ENCODE measurements at places on chromosomes 16 and 17. TPM values are rescaled to one million over a fixed set of nuclear protein-coding genes. Genes with fewer than 3 reads are reported as not detected.

- DNase-seq: no peak
Measured at GRCh38 chr17:47998044-47998443, 27.1 kb downstream of the CDK5RAP3 start.

GRCh38 chr17:72760368-72760767 lies 332.1 kb downstream of the SLC39A11 start:
- no peak for DNase-seq

The CDH3 gene
- not detected for total RNA-seq

The WFDC1 gene
- total RNA-seq: not detected

GRCh38 chr17:68238871-68239253 lies 9.0 kb upstream of the AMZ2 start:
- no peak for DNase-seq

The CX3CL1 gene
- total RNA-seq: not detected

- peak; percentile 17 for DNase-seq
Measured at GRCh38 chr17:64148017-64148631, 18.2 kb upstream of the ERN1 start.

DNA sequence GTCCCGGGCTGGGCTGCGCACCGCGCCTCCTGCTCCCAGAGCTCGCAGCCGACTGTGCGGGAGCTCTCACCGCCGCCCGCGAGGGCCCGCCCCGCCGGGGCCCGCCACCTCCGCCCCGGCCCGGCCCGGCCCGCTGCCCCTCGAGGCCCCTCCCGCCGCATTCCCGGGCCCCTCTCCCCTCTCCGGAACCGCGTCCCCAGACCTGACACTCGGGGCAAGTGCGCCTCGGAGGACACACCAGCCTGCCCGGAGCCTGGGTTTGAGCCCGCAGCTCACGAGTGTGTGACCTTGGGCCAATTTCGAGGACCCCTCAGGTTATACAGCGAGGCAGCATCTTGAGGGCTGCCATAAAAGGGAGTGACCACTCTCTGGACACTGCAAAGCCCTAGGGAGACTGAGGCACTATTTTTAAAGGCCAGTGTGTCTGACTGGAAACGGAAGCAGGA lies 2.0 kb upstream of the GRIN2C start:
- DNase-seq: no peak

The WWOX gene
- total RNA-seq: 13.5 TPM

DNA sequence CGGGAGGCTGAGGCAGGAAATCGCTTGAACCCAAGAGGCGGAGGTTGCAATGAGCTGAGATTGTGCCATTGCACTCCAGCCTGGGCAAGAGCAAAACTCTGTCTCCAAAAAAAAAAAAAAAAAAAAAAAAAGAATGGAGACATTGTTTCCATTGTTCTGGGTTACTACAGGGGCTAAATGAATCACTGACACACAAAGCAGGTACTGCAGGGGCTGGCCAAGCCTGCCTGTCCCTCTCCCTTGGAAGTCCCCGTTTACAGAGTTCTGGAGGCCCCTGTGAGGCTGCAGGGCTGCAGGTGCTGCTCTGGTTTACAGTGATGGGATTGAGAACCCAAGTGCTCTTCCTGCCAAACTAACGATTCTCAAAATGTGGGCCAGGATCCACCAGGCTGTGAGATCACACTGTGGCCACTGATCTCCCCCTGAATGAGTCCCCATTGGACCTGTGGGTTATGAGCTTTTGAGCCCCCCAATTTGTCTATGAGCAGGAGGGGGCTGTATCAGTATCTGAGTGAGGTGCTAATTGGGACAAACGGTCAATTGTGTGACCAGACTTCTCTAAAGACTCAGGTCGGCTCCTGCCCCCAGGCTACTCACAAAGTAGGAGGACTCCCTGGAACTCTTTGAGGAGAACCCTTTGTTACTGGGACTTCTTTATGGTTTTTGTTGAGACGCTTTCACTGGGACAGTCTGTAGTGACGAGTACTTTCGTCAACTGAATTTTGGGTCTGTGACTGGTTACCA lies 39.0 kb downstream of the DNAH17 start:
- no peak for DNase-seq

- DNase-seq: peak; percentile 38
Measured at GRCh38 chr17:59369031-59369975, 37.8 kb downstream of the YPEL2 start.

The MYL4 gene
- 0.69 TPM for total RNA-seq

GRCh38 chr16:25297151-25297787 lies 39.6 kb upstream of the ZKSCAN2 start:
- DNase-seq: no peak

DNA sequence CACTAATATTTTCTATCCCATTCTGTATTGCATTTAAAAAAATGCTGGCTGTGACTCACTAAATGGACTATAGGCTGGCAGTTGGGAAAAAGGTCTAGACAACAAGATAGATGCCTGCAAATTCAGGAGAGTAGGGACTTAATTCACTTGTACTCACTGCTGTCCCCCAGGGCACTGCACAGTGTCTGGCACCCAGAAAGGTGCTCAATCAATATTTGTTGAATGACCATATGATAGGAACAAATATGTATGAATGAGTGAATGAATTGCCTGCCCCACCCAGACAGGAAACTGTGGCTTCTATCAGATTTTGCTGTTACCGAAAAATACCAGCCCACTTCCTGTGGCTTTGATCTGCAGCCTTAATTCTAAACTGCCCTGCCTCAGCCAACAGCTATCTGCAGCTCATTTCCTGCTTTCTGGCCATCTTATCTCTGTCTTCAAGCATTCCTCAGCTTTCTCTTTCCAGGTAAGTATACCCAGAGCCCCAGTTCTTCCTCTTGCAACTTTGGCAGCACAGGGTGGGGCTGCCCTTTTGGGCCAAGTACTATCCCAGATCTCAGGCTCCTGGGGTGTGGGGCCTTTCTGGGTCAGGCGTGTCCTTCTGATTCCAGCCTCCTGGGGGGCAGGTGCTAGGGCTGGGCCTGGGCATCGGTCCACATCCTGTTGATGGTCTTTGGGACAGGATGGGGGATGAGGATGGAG lies 15.3 kb upstream of the TNS4 start:
- DNase-seq: no peak

DNA sequence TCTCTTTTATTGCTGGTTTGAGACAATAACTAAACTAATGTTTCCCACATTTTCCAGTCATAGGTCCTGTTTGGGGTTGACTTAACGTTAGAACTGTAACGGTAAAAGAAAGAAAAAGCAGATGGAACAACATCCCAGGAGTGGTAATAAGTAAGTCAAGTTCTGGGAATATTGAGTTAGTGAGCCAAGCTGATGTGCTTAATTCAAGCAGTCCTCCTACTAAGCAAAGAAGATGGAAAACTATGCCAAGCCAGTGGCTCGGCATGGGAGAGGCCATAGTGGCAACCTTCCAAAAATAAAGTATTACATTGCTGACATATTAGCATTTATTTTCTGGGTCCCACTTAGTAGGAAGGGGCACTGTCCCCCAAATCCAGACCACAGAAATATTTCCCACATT lies 161.7 kb upstream of the CDH5 start:
- DNase-seq: peak; percentile 22

- no peak for DNase-seq
Measured at GRCh38 chr16:11699234-11699894, 31.1 kb downstream of the SNN start.

The C17orf75 gene
- total RNA-seq: 12.8 TPM

- no peak for DNase-seq
Measured at GRCh38 chr16:88610909-88611812, 27.2 kb upstream of the IL17C start.

- DNase-seq: no peak
Measured at GRCh38 chr17:77185137-77185536, 44.4 kb downstream of the SEC14L1 start.

DNA sequence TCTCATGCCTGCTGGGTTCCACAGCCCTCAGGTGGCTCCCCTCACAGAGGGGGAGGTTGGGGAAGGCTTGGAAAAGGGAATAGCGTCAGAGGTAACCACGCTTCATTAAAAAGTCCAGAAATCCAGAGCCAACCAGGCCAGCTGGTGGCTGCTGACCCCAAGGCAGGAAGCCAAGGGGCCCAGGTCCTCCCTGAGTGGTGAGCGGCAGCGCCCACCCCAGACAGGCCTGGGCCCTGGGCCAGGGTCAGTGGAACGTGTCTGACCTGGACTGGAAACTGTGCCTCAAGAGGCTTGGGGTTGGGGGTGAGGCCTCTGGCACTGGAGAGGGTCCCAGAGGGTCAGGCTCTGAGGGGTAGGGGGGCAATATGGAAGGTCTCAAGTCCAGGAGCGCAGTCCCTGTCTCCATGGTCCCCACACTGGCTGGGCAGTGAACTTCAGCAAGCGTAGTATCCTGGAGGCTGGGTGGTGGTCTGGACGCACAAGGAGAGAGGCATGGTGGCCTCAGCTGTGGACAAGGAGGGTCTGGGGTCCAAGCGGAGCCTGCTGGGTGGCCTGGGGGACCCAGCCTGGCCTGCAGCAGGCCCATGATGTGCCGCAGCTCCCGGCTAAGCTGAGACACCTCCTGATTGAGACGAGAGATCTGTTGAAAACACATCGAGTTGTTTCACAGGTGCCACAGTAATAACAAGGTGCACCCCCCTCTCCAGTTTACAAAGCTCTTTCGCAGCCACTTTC lies 5.2 kb upstream of the RAB5C start:
- no peak for DNase-seq

The CACNA1G gene
- under 0.01 TPM for total RNA-seq

The PLA2G10 gene
- not detected for total RNA-seq

GRCh38 chr17:40265337-40265736 lies 22.3 kb upstream of the CDC6 start:
- no peak for DNase-seq

DNA sequence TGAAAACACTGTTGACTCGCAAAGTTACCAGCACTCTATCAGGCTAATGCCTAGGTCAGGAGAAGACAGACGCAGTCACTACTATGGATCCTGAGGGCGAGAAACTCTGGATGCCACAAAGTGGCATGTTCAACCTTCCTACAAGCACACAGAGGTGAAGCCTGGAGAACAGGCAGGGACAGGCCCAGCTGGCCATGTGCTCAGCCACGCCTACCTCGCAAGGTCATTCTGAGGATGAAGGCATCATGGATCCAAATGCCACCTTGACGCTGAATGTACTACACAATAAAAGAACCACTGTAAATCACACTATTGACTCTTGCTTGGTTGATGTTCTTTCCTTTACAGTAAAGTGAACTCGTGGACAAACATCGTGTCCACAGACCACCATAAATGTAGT lies 85.8 kb downstream of the ANKRD11 start:
- DNase-seq: no peak

The OR2C1 gene
- total RNA-seq: 0.17 TPM

DNA sequence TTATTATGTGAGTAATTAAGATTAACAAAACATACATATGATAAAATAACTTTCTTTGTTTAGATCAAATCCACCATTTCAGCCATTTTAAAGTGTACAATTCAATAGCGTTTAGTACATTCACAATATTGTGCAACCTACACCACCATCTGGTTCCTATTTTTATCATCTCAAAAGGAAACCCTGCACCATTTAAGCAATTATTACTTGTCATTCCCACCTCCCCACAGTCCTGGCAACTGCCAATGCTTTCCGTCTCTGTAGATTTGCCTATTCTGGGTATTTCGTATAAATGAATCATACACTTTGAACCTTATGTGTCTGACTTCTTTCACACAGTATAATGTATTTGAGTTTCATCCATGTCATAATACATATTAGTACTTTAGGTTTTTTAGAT lies 162.5 kb upstream of the CNTNAP4 start:
- peak; percentile 10 for DNase-seq

DNA sequence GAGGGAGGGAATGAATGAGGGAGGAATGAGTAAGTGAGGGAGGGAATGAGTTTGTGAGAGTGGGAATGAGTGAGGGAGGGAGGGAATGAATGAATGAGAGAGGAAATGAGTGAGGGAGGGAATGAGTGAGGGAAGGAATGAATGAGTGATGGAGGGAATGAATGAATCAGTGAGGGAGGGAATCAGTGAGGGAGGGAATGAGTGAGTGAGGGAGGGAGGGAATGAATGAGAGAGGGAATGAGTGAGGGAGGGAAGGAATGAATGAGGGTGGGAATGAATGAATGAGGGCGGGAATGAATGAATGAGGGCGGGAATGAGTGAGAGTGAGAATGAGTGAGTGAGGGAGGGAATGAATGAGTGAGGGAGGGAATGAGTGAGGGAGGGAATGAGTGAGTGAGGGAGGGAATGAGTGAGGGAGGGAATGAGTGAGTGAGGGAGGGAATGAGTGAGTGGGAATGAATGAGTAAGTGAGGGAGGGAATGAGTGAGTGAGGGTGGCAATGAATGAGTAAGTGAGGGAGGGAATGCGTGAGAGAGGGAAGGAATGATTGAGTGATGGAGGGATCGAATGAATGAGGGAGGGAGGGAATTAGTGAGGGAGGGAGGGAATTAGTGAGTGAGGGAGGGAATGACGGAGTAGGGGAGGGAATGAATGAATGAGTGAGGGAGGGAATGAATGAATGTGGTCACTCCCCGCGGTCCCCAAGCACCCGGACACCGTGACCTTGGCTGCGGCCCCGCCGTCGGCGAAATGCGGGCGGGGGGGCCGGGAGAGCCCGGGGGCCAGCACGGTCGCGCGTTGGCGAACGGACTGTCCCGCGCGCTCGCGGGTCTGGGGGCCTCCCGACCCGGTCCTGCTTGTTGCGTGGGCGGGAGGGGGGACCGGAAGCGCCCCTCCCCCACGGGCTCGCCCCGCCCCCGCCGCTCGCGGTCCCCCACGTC lies 1.1 kb upstream of the UBE2I start:
- peak; percentile 51 for DNase-seq

DNA sequence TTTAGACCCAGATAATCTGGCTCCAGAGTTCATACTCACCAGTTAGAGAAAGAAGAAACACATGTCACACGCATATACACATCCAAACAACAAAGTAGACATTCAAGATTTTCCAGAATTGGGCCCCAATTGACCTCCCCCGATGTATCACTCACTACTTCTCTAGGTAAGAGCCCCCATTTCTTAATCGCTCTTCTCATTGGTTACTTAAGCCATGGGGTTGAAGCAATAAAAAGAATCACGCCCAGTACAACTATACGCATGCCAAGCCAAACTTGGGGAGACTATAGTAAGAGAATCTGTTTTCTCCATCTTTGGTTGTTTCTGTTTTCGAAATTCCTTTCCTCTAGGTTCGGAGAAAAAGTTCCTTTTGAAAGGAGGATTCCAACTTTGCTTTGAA lies 565 bp downstream of the DDX52 start:
- DNase-seq: peak; percentile 29

- peak; percentile 21 for DNase-seq
Measured at GRCh38 chr16:3058139-3059030, 7.1 kb upstream of the IL32 start.

DNA sequence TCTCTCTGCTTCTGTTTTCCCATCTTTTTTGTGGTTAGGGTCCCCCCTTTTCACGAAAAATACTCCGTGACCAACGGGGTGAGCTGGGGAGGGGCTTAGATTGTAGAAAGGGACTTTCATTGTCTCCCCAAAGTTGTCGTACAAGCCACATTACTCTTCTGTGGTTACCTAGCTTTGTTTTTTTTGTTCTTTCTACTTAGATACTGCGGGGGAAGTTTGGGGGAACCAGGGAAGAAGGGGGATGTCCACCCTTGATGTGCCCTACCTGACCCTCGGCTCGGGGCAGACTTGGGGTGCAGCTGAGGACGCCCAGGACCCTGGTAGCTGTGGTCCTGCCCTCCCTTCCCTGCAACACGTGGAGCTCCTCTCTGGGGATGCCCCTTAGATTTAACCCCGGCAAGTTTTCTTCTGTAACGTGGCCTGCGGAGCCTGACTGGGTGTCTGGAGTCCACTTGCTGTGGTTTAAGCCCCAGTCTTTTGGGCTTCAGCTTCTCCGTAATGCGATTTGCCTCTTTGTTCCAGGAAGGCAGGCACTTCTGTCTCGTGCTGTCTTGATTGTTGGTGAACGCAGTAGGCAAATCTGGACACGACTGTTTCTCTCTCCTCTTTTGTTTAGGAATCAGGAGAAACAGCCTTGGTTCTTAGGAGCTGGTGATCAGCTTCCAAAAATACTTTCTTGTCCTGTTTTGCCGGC lies 892 bp downstream of the ABCC1 start:
- peak; percentile 51 for DNase-seq

GRCh38 chr16:75526032-75526790 lies 9.7 kb downstream of the CHST5 start:
- no peak for DNase-seq
